ENCODE measurements at places on chromosomes 4 and X.
A peak's percentile ranks its signal among the peaks of the same experiment; 100 is the strongest.

DNA sequence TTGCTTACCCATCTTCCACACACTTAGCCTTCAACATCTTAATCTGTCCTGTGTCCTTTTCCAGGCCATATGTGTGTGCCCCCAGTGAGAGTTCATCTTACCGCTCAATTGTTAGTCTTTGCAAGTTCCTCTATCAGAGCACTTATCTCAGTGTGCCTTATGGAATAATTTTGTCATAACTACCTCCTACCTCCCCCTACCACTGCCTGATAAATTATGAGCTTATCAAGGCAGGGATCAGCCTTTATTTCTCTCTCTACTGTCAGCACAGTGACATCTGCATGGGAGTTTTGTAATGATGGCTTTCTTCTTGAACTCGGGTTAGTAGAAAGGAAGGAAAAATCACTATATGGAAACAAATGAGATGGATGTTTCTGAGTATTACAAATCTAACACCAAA is 53.2 kb downstream of the MTM1 start:
- H3K27ac ChIP-seq: no peak overlapping the region
- no peak for DNase-seq
- H3K4me1 ChIP-seq: no peaks in the 10 kb centered on the region
- no peaks in the 10 kb centered on the region for H3K27me3 ChIP-seq

- H3K27me3 ChIP-seq: no peaks in the 10 kb centered on the region
- no peak overlapping the region for H3K4me3 ChIP-seq
- peak; percentile 72 for DNase-seq
- peaks cover 15% of the 10 kb centered on the region for H3K36me3 ChIP-seq
- H3K27ac ChIP-seq: peak overlapping the region; percentile 47
Measured at GRCh38 chr4:102871772-102872171, 3.0 kb downstream of the CISD2 start.

GRCh38 chr4:40871695-40872250 is 122.0 kb downstream of the NSUN7 start:
- no peaks in the 10 kb centered on the region for H3K36me3 ChIP-seq
- H3K4me3 ChIP-seq: no peak overlapping the region
- H3K27me3 ChIP-seq: no peaks in the 10 kb centered on the region
- DNase-seq: no peak

DNA sequence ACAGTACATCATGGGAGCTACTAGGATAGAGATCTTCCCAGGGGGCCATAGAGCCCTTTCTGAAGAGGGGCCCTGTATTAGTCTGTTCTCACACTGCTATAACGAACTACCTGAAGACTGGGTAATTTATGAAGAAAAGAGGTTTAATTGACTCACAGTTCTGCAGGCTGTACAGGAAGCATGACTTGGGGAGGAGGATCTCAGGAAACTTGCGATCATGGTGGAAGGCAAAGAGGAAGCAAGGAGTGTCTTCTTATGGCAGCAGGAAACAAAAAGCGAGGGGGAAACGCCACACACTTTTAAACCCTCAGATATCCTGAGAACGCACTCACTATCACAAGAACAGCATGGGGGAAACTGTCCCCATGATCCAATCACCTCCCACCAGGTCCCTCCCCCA is 4.2 kb upstream of the SLC9A6 start:
- no peaks in the 10 kb centered on the region for H3K36me3 ChIP-seq
- no peak overlapping the region for H3K27ac ChIP-seq
- no peaks in the 10 kb centered on the region for H3K27me3 ChIP-seq
- H3K4me1 ChIP-seq: peaks cover 26% of the 10 kb centered on the region

DNA sequence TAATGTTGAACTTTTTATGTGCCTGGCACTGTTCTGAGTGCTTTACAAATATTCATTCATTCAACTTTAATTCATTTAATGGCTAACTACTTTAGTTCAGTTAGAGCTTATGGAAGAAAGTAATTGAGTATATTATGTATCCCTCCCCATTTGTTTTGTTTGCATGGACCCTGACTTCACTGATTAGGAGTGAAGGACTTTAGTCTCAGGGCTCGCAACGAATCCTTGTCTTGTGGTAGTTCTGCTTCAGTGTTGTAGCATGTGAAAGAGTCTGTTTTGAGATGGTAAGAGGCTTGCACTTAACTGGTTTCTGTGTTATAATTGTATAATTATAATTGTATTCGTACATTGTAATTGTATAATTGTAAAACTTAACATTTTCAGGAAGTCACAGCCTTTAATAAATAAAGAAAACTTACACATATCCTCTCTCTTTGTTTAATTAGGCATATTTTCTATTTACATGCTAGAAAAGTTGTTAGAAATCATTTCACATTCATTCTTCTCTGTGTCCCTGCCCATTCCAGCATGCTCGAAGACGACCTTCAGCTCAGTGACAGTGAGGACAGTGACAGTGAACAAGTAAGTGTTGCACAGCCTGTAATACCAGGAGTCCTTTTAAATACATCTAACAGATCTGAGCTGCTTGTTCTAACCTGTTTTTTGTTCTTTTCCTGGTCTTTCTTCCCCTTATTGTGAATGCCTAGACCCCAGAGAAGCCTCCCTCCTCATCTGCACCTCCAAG is 115.1 kb downstream of the KLHL8 start:
- no peak overlapping the region for H3K27ac ChIP-seq
- H3K27me3 ChIP-seq: no peaks in the 10 kb centered on the region
- no peak overlapping the region for H3K4me3 ChIP-seq
- DNase-seq: no peak
- peaks cover 14% of the 10 kb centered on the region for H3K4me1 ChIP-seq
- peaks cover 24% of the 10 kb centered on the region for H3K36me3 ChIP-seq

- no peaks in the 10 kb centered on the region for H3K36me3 ChIP-seq
- H3K4me1 ChIP-seq: no peaks in the 10 kb centered on the region
- no peak overlapping the region for H3K27ac ChIP-seq
- H3K27me3 ChIP-seq: no peaks in the 10 kb centered on the region
Measured at GRCh38 chr4:140448830-140449229, 21.4 kb upstream of the CLGN start.

- DNase-seq: no peak
- no peak overlapping the region for H3K27ac ChIP-seq
- no peaks in the 10 kb centered on the region for H3K36me3 ChIP-seq
Measured at GRCh38 chr4:158025131-158025530, 147.7 kb downstream of the GASK1B start.

DNA sequence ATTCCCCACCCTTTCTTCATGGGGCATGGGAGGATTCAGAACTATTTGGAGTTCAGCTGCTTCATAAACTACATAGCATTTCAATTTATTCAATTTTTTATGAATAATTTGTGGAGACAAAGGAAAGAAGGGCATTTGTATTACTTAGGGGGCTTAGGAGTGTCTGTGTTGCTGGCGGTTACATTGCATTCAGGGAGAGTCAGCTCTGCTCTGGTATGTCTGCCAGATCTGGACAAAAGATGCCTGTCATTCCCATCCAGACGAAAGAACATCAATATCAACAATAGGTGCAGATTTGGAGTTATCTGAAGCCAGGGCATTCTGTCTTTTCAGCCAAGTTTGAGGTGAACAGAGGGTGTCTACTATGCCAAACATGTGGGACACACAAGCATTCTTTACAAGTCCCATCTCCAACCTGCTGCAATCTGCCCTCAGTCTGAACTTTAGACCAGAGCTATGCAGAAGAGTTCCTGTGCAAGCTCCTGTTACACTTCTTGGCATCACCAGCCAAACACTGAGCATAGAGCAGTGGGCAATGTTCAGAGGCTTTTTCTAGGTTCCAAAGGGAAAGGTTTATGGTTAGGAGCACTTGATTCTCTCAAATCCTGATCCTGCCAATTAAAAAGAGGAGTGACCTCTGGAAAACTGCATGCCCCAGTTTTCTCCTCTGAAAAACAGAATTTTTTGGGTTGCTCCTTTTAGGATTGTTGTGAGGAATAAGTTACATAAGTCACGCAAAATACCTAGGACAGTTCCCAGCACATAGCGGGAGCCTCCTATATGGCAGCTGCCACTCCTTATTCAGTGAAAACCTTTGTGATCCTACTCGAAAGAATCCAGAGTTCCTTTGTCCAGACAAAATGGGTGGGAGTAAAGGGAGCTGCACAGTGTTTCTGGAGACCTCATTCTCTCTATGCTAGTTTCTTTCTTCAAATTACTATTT is 719.5 kb upstream of the SLIT2 start:
- H3K27ac ChIP-seq: no peak overlapping the region
- H3K4me1 ChIP-seq: no peaks in the 10 kb centered on the region
- H3K4me3 ChIP-seq: no peak overlapping the region
- no peak for DNase-seq

GRCh38 chr4:138686106-138686835 is 329.3 kb upstream of the NOCT start:
- no peak overlapping the region for H3K27ac ChIP-seq
- no peak overlapping the region for H3K4me3 ChIP-seq
- H3K36me3 ChIP-seq: no peaks in the 10 kb centered on the region

- H3K4me1 ChIP-seq: no peaks in the 10 kb centered on the region
- no peaks in the 10 kb centered on the region for H3K36me3 ChIP-seq
- no peak overlapping the region for H3K4me3 ChIP-seq
Measured at GRCh38 chr4:155001251-155001650, 207.2 kb upstream of the NPY2R start.

- H3K27me3 ChIP-seq: no peaks in the 10 kb centered on the region
- no peaks in the 10 kb centered on the region for H3K4me1 ChIP-seq
- H3K4me3 ChIP-seq: no peak overlapping the region
- no peak for DNase-seq
Measured at GRCh38 chr4:121007660-121008059, 64.7 kb downstream of the NDNF start.

GRCh38 chr4:95285797-95286196 is 263.0 kb downstream of the UNC5C start:
- H3K4me3 ChIP-seq: no peak overlapping the region
- no peak overlapping the region for H3K27ac ChIP-seq
- no peaks in the 10 kb centered on the region for H3K27me3 ChIP-seq
- DNase-seq: no peak
- H3K4me1 ChIP-seq: peaks cover 10% of the 10 kb centered on the region

DNA sequence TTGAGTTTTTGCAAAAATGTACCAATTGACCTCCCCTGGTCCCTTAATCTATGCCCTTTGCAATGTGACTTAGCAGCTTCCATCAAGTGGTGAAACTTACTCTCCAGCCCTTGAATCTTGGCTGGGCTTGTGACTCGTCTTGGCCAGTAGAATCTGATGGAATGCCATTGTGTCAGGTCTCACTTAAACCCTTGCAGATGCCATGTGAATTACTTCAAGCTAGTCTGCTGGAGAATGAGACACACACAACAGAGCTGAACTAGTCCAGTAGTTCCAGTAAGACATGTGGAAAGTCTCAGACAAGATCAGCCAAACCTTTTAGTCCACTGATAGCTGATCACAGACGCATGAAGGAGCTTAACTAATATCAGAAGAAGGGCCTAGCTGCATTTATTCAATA is 567.8 kb upstream of the CPEB2 start:
- no peak overlapping the region for H3K27ac ChIP-seq
- no peaks in the 10 kb centered on the region for H3K36me3 ChIP-seq
- H3K4me3 ChIP-seq: no peak overlapping the region
- H3K4me1 ChIP-seq: no peaks in the 10 kb centered on the region
- no peak for DNase-seq

DNA sequence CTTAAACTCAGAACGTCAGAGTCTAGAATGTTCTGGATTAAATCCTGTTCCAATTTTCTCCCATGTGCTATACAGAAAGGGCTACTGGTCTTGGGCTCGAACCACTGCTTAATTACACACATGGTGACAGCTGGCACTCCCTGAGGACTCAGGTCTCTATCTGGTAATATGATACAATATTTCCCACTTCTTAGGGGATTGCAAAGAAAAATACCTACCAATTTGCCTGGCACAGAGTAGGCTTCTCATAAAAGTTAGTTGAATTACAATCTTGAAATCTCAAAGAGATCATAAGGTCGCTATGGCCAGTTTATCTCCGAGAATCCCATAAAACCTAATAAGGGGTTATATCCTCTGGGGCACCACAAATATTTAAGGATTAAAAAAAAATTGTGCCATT is 8.6 kb downstream of the GPM6B start:
- H3K4me1 ChIP-seq: peaks cover 2% of the 10 kb centered on the region
- H3K27ac ChIP-seq: no peak overlapping the region
- DNase-seq: no peak

DNA sequence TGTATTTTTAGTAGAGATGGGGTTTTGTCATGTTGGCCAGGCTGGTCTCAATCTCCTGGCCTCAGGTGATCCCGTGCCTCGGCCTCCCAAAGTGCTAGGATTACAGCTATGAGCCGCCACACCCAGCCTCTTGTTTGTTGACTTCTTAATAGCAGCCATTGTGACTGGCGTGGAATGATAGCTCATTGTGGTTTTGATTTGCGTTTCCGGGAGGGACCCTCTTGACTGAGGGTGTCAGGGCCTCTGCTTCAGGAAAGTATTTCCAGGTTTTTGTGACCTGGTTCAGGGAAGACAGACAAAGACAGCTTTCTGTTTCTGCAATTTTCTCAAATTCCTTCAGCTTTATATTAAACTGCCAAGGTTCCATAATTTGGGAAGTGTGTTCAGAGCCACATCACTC is 15.1 kb downstream of the CSF2RA start:
- no peaks in the 10 kb centered on the region for H3K27me3 ChIP-seq
- no peaks in the 10 kb centered on the region for H3K36me3 ChIP-seq
- DNase-seq: peak; percentile 55
- H3K4me3 ChIP-seq: no peak overlapping the region
- H3K4me1 ChIP-seq: no peaks in the 10 kb centered on the region

DNA sequence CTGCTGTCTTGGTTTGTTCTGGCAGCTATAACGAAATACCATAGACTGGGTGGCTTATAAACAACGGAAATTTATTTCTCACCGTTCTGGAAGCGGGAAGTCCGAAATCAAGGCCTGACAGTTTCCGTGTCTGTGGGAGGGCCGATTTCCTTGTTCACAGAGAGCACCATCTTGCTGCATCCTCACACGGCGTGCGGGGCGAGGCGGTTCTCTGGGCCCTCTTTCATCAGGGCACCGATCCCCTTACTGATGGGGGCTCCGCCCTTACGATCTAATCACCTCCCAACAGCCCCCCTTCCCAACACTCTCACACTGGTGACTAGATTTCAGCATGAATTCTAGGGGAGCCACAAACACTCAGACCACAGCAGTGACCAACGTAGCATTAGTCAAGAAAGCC is 578.3 kb upstream of the FAT1 start:
- H3K4me1 ChIP-seq: no peaks in the 10 kb centered on the region
- no peak overlapping the region for H3K27ac ChIP-seq
- H3K4me3 ChIP-seq: no peak overlapping the region

DNA sequence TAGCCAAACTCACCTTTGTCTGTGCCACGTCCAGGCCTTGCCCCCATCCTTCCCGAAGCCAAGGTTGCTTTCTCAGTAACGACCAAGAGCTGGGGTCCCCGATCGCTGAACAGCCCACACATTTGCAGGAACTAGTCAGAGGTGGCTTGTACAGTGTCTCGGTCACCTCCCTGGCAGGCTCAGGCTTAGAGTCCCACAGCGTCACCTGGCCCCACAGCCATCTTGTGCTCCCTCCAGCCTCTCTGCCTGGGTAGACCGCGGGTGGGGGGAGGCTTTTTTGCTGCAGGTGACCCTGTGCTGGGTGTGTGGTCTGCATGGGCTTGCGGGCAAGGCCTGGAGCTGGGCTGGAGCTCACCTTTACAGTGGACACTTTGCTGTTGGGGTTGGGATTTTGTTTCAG is 60.2 kb downstream of the PSAPL1 start:
- H3K27ac ChIP-seq: no peak overlapping the region
- no peak overlapping the region for H3K4me3 ChIP-seq

Measured in common myeloid progenitor, CD34-positive (primary cell).